ENCODE measurements at places on chromosomes 5 and 9.

DNA sequence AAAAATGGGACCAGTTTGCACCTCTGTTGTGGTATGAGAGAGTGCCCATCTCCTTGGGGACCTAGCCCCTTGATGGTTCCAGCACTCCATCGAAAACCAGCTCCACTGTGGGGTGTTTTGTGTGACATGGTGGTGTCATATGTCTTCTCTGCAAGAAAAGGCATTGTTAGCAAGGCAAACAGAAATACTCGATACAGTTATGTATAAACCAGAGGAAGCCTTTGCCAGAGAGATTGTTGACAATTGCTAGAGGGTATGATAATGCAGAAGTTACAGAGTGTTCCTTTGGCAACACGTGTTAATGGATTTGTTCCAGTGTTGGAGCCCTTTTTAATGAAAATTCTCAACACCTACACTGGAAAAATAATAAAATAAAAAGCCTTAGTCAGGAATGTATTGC, 270.4 kb upstream of the DMRT1 start:
- no peak for DNase-seq

DNA sequence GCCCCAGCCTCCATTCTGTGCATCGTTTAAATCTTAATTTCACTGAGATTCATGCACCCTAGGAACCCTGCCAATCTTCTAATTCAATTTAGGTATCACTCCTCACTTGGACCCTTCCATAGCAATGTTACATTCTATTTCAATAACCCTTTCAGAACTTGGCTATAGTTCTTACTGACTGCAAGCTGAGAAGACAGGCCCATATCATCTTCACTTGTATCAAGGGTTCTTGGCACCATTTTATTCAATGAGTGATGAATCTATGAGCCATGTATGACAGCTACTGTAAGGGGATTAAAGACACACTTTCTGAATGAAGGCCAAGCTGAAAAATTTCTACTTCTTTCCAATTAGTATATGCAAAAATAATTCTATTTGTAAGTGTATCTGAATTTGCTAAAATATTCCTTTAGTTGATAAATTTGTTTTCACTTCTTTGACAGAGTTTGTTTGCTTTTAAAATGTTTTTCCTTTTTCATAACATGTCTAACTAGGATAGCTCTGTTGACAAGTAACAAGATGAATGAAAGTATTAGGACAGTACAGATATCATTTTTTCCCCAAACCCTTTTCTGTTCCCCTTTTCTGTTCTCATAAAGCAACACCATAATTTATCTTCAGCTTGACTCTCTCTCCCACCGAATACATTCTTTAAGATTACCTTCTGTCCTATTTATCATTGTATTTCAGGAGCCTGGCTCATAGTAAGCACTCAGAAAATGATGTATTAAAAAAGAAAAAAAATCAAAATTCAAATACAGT, 9.6 kb downstream of the ITGA2 start:
- DNase-seq, result no peak

- no peak for DNase-seq
Observed at GRCh38 chr9:99851500-99851822, 29.8 kb downstream of the NR4A3 start.

DNA sequence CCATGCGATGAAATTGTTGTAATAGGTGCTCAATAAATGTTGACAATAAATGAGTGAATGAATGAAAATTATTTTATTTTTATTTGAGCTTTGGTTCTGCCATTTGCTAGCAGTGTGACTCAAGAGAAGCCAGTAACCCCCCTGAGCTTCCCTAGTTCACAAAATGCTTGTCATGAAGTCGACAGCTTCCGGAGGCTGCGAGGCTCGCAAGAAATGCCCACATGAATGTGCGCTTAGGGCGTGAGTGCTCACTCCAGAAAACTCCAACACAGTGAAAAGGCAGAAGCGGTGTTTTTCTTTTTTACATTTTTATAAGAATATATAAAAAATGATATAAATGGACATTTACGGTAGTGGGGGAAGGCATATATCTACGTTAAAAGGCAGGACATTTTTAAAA, 26.5 kb downstream of the CDKN2A start:
- no peak for DNase-seq

GRCh38 chr9:132681561-132681960, 11.3 kb downstream of the GTF3C4 start:
- no peak for DNase-seq

DNA sequence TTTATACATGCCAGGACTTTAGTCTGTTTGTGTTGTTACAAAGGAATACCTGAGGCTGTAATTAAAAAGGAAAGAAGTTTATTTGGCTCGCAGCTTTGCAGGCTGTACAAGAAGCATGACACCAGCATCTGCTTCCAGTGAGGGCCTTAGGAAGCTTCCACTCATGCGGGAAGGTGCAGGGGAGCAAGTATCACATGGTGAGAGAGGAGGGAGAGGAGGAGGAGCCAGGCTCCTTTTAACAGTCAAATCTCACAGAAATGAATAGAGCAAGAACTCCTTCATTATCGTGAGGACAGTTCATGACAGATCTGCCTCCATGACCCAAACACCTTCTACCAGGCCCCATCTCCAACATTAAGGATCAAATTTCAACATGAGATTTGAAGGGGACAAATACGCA, 18.7 kb upstream of the C5orf46 start:
- no peak for DNase-seq
